ENCODE measurements at places on chromosomes 6 and 20. TPM values are rescaled to one million over a fixed set of nuclear protein-coding genes. Genes with fewer than 3 reads are reported as not detected.

Gene FAM209A
- not detected for polyA plus RNA-seq

Gene UNC93A
- 7.8 TPM for polyA plus RNA-seq

DNA sequence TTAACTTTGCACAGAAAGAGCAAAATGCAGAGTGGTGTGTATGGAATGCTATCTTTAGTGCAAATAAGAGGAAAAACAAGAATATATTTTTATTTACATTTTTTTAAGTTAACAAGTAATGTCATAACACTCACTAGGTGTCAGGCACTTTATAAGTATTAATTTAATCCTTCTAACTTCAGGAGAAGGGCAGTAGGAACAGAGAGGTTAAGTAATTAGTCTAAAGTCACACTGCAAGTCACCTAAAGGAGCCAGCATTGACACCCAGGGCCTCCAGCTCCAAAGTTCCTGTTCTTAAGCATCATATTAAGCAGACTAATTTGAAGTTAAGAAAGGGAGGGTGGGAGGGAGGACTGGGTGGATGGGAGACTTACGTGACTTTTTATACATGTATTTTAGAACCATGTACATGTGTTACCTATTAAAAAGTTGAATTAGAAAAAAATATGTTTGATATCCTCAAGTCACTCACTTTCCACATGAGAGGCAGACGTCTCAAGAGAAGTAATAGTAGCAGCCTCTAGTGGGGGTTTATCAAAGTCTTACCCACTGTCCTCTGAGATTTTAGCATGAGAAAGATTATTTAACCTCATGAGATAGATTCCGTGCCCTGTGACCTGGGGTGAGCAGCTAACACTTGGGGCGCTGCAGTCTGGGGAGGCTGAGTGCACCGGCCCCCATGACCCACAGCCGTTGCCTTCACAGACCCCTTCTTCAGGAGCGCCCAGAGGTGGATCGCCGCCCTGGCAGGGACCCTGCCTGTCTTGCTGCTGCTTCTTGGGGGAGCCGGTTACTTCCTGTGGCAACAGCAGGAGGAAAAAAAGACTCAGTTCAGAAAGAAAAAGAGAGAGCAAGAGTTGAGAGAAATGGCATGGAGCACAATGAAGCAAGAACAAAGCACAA lies 7.0 kb downstream of the BTN3A1 start:
- DNase-seq, result no peak

DNA sequence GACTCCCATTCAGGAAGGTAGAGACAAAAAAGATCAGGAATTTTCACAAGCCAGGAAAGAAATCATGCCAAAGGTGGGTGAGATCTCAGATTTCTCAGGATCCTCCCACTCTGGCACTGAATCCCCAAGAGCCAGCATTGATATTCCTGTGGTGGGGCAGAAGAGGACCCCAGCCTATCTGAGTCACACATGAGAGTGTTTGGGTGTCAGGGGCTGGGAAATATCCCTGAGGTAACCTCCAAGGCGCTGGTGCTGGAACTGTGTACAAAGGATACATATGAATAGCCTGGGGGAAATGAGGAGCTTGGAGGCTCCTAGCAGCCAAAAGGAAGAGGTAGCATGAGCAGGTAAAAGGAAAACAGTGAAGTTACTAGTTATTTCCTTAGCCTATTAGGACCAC lies 369.4 kb downstream of the BTBD9 start:
- DNase-seq, result no peak

Gene BPIFB1
- polyA plus RNA-seq, result not detected

Gene PNPLA1
- 3.0 TPM for polyA plus RNA-seq

Gene SCRT2
- polyA plus RNA-seq, result not detected

GRCh38 chr20:37868851-37869333 lies 34.0 kb upstream of the VSTM2L start:
- DNase-seq, result no peak

Gene LST1
- polyA plus RNA-seq, result 5.1 TPM

Gene CRYBG1
- 24.0 TPM for polyA plus RNA-seq

GRCh38 chr6:99347804-99348203 lies 1.7 kb downstream of the FAXC start:
- DNase-seq, result no peak

Gene RIPPLY2
- not detected for polyA plus RNA-seq

DNA sequence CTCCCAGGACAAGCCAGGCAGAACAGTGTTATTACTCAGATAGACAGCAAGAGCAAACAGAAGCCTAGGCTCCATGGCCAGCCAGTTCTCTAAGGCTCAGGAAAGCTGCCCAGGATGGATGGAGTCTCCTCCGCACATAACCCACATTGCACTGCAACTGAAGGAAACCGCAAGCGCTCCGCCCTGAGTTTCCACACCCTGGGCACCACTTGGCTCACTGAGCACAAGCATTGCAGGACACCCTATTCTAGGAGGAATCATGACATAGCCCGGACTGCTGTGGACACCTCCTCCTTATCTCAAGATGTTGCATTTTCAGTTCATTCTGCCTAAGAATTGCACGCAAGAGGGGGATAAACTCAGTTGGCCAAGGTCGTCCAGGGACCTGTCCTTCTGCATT lies 42.9 kb downstream of the LINC00237 start:
- DNase-seq, result no peak

DNA sequence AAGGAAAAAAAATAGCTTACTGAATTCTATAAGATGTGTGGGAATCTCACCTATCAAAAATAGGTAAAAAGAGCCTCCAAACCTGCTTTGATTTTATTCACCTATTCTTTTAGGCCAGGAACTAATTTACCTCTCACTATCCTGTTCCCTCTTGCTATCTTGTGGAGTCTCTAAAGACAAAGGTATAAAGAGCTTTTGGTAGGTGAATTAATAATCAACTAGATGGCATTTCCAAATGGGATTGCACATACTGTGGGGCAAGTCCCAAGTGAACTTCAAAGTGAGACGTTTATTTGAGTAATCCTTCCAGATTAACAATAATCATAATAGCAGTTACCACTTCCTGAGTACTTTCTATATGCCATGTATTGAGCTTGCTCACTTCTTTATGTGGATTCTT lies 2.8 kb downstream of the FAM8A1 start:
- no peak for DNase-seq

GRCh38 chr20:44832724-44833123 lies 22.4 kb upstream of the RIMS4 start:
- DNase-seq, result no peak

DNA sequence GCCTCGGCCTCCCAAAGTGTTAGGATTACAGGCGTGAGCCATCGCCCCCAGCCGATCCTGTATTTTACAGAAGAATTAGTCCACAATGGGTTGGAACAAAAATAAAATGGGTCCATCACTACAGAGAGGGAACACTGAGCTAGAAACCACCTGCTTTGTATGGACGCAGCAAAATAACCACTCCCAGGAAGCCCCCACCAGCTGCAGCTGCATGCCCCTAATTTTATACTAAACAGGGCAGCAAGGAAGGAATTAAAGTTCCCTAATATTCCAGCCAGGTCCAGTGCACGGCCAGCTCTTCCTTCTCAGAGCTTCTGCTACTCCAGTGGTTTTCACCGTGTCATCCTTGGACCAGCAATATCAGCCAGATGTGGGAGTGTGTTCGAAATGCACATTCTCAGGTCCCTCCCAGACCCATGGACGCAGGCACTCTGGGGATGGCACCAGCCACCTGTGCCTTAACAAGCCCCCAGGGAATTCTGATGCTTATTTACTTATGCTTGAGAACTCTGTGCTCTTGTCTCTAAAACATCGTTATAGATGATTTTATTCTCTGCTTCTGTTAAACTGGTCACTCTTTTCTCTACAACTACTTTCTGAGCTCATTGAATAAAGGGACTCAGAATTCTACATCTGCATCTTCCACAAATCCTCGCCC lies 189.5 kb upstream of the SLC24A3 start:
- DNase-seq, result no peak

- no peak for DNase-seq
These were observed 252.9 kb upstream of the TAB2 start for GRCh38 chr6:149064660-149065015.

- DNase-seq, result no peak
These were observed 44.0 kb downstream of the UST start for GRCh38 chr6:148790817-148791216.

Gene MCHR2
- not detected for polyA plus RNA-seq

Gene HAO1
- 0.09 TPM for polyA plus RNA-seq

Gene EYA4
- polyA plus RNA-seq, result 10.2 TPM

Gene KCNK17
- polyA plus RNA-seq, result 0.13 TPM

Gene GSTA3
- not detected for polyA plus RNA-seq

DNA sequence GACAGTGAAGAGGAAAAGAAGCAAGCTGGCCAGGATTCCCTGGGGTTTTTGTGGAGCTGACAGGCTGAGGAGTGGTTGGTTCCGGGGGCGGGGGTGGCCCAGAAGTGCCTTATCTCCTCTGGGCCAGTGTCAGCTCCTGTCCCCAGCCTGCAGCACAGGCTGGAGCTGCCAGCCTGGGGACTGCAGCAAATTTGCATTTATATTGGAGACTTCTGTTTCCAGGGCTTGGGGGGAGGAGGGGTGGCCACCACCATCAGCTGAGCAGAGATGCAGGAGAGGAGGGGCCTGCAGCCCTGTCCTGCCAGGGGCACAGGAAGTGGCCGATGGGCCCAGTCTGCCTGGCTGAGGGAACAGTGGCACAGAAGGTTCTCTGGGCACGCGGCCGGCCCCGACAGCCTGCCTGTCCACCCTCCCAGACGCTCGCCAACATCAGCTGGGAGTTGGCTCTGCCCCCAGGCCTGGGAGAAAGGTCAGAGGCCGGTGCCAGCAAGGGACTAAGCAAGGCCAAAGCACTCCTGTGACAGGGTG lies 24.3 kb upstream of the SCRT2 start:
- no peak for DNase-seq

Gene RAET1G
- polyA plus RNA-seq, result 1.4 TPM

Gene SLC44A4
- polyA plus RNA-seq, result 66.9 TPM

DNA sequence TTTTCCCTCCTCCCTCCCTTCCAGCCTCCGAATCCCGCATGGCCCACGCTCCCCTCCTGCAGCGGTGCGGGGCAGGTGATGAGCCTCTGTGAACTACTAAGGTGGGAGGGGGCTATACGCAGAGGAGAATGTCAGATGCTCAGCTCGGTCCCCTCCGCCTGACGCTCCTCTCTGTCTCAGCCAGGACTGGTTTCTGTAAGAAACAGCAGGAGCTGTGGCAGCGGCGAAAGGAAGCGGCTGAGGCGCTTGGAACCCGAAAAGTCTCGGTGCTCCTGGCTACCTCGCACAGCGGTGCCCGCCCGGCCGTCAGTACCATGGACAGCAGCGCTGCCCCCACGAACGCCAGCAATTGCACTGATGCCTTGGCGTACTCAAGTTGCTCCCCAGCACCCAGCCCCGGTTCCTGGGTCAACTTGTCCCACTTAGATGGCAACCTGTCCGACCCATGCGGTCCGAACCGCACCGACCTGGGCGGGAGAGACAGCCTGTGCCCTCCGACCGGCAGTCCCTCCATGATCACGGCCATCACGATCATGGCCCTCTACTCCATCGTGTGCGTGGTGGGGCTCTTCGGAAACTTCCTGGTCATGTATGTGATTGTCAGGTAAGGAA lies at the start of gene OPRM1:
OPRM1 (plus strand) TSS at position 10 of the 612 bp plus-strand sequence; CDS start at position 315, 305 bp downstream.
- peak; percentile 75 for DNase-seq

Gene SEL1L2
- not detected for polyA plus RNA-seq

GRCh38 chr6:19368511-19368910 lies 468.7 kb upstream of the ID4 start:
- DNase-seq, result no peak

DNA sequence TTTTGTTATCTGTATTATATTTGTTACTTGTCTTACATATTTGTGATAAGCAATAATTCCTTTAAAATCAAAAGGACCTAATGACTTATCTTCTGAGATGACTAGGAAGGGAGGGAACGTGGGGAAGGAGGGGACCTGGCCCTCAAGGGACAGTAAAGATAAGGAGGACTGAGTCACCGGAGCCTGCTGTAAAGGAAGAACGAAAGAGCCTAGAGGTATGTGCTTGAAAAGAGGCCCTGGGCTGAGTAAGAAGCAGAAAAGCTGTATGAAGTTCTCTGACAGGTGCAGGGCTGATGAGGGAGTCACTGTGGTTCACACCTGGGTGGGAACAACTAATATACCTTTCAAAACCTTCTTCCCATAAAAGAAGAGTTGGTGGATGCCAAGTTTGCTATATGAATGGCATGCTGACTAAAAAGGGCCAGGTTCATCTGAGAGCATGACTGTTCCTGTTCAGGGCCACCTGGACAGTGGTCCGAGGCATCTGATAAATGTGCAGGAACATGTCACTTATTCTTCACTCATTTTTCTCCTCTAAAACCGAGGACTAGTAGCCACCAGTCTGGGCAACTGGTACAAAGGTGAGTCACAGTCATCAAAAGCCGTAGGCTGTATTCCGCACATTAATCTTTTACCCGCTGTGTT lies 111.3 kb downstream of the TNFAIP3 start:
- no peak for DNase-seq

GRCh38 chr6:155182103-155182502 lies 81.7 kb upstream of the CLDN20 start:
- DNase-seq, result no peak

DNA sequence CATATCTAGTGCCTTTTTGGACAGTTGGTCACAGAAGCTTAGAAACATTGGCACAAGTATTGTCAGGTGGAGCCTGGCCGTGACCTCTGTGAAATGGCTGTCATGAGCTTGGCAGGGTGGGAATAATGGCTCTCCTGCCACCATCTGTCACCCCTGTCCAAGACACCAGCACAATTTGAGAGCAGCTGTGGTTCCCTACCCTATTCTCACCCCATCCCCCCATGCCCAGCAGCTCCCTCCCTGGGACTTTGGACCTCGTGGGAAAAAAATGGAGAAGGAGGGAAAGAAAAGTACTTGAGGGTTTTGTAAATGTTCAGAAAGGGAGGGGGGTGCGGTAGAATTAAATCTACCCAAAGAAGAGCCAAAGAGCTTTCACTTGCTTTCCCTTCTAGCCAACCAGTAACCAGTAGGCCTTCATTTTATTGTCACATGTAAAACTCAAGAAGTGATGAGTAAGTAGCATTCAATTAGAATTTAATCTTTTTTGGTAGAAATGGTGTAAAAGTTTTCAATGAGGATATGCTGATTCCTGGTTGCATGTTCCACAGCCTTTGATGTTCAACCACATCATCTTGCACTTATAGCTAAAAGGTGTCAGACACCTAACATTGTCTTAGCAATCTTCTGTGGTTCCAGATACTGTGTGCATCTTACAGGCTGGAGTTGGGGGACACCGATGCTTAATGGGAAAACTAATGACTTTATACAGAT lies 263.5 kb upstream of the TAB2 start:
- no peak for DNase-seq

DNA sequence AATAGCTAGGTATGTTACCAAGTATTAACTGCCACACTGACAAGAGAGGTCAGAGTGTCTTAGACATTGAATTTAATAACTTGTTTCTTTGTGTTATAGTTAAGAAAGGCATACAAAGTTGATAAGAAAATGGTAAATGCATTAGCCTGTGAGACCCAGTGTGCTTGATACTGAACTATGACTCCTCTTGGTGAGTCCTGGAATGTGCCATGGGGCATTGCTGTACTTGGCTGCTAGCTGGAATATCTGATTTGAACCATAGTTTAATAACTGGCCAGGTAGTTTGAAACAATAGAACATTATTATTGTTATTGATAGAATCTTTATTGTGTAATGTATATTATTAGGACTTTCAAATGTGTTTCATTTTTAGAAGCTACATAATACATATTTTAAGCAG lies 70.0 kb downstream of the ZFAND3 start:
- no peak for DNase-seq

- no peak for DNase-seq
These were observed 55.2 kb upstream of the CITED2 start for GRCh38 chr6:139429580-139430145.

Gene CLPSL2
- polyA plus RNA-seq, result not detected

GRCh38 chr6:20098267-20098876 lies 113.9 kb downstream of the MBOAT1 start:
- DNase-seq, result no peak

Gene CCN2
- 199 TPM for polyA plus RNA-seq
